ENCODE measurements at places on chromosomes 7 and 10.

- no peak for DNase-seq
Measured at GRCh38 chr10:24866604-24867583, 85.5 kb downstream of the PRTFDC1 start.

- peak; percentile 90 for DNase-seq
Measured at GRCh38 chr7:128783143-128783861, 7.7 kb upstream of the OPN1SW start.

DNA sequence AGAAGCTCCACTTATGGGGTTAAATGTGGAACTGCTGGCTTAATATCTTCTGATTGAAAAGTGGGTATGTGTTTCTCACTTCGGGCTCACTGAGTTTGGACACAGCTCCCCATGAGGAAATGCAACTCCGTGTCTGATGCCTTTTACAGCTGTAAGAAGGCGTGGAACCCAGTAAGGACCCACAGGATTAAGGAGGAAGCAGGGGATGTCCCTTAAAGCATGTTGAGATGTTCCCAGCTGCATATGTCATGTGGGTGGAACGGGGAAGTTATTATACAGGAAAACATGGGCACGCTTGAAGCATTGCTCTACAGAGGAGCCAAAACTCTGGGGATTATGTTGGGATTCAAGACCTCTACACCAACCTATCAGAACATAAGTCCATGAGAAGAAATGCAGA lies 224.4 kb downstream of the NEBL start:
- DNase-seq = no peak

GRCh38 chr10:79111427-79111826 lies 42.7 kb downstream of the ZMIZ1 start:
- no peak for DNase-seq

DNA sequence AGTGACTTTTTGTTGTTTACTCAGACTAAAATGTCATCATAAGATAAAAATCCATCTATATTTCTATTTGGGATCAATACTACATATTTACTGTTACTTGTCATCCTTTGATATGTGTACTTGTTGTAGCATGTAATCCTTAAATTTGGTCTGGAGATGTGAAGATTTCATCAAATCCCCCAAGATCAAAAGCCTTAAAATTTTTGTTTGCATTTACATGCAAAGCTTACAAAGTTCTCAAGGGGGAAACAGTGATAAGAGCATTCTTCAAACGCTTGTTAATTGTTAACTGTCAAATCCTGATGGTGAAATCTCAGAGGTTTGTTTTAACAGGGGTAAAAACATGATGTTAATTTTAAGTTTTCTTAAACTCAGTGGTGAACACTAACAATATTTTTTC lies 84.9 kb upstream of the SKAP2 start:
- DNase-seq = no peak

- DNase-seq = no peak
Measured at GRCh38 chr10:33234831-33235237, 99.6 kb downstream of the NRP1 start.

GRCh38 chr7:83738291-83738835 lies 89.4 kb upstream of the SEMA3E start:
- no peak for DNase-seq

DNA sequence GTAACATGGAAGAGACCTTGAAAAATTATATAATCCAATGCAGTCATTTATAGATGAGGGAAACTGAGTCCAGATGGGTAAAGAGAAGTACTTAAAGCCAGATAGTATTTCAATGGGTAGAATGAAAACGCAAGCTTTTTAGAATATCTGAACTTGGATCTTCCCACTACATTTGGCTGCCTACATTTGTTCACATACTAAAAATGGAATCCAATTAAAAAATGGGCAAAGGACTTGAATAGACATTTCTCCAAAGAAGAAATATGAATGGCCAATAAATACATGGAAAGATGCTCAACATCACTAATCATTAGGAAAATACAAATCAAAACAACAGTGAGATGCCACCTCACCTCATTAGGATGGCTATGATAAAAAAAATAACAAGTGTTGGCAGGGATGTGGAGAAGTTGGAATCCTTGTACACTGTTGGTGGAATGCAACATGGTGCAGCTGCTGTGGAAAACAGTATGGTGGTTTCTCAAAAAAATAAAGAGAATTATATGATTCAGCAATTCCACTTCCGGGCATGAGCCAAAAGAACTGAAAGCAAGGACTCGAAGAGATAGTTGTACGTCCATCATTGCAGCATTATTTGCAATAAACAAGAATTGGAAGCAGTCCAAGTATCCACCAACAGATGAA lies 188.0 kb downstream of the FRMD4A start:
- DNase-seq = no peak

DNA sequence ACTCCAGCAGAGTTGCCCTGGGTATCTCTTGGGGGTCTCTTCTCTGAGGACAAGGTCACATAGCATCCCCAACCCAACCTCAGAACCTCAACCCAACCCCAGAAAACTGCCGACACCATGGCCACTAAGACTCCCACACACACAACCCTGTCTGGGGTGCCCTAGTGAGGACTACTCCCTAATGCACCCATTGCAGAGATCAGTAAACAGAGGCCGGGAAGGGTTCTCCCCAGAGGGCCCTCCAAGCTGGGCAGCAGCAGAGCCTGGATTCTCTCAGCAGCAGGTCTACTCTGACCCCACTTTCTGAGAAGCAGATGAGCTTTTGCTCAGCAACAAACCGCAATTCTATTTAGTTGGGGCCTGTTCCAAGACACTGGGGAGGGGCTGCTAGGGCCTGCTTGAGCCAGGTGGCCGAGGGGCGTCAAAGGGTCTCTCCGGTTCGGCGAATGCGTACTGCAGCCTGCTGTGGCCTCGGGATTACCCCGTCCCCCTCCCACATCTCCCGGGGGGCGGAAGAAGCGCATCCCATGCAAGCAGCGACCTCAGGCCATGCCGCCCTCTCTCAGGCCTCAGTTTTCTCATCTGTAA lies 828 bp downstream of the OGDHL start:
- DNase-seq = no peak

GRCh38 chr10:60508037-60508436 lies 118.4 kb upstream of the ANK3 start:
- DNase-seq = no peak

GRCh38 chr7:36367561-36368077 lies 22.0 kb upstream of the ANLN start:
- DNase-seq = no peak
